Neural progenitor cell (in vitro differentiated cells): ENCODE measurements at places on chromosomes 1 and 21. TPM values are rescaled to one million over a fixed set of nuclear protein-coding genes. Genes with fewer than 3 reads are reported as not detected.

DNA sequence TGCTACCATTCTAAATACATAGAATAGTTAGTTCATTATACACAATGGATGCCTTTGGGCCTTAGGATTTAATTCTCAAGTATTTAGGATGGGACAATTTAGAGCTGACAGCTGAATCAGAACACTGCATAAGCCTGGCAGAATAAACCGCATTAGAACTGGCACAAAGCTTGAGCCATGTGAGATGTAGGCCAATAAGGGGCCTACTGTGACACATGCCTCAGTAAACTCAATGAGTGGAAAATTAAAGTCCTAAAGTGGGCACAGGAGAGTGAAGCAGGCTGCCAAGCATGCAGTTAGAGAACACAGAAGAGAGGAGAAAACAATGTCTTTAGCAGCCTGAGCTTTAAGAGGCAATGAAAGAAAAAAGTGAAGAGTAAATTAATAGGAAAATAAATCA lies 24.3 kb downstream of the SCYL3 start:
- no peak overlapping the region for H3K27ac ChIP-seq
- no peak overlapping the region for H3K4me3 ChIP-seq
- no peak for DNase-seq
- peaks cover 36% of the 10 kb centered on the region for H3K36me3 ChIP-seq
- no peaks in the 10 kb centered on the region for H3K4me1 ChIP-seq

GRCh38 chr1:55363268-55363667 lies 148.1 kb upstream of the USP24 start:
- no peaks in the 10 kb centered on the region for H3K4me1 ChIP-seq
- no peak overlapping the region for H3K27ac ChIP-seq
- H3K27me3 ChIP-seq = no peaks in the 10 kb centered on the region
- DNase-seq = no peak

DNA sequence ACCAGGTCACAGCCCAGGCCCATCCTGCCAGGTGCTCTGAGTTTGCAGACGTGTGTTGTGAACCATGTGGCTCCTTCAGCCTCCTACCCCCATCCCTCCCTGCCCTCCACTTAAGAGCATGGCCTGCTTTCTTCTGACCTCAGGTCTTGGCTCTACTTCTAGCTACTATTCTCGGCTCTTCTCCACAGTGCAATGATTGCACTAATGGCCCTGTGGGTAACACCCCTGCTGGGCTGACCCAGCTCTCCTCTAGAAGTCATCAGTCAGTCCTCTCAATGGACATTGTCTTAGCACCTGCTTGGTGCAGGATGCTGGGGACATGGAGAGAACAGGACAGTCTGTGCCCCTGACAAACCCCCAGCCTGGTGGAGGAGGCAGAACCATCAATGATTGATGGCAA lies 22.2 kb upstream of the IFFO2 start:
- H3K27ac ChIP-seq = no peak overlapping the region
- no peak overlapping the region for H3K4me3 ChIP-seq
- H3K36me3 ChIP-seq = no peaks in the 10 kb centered on the region
- no peaks in the 10 kb centered on the region for H3K27me3 ChIP-seq
- no peaks in the 10 kb centered on the region for H3K4me1 ChIP-seq

- H3K36me3 ChIP-seq = no peaks in the 10 kb centered on the region
- H3K4me3 ChIP-seq = no peak overlapping the region
- DNase-seq = no peak
Measured at GRCh38 chr1:26373281-26373680, 731 bp upstream of the ZNF683 start.

DNA sequence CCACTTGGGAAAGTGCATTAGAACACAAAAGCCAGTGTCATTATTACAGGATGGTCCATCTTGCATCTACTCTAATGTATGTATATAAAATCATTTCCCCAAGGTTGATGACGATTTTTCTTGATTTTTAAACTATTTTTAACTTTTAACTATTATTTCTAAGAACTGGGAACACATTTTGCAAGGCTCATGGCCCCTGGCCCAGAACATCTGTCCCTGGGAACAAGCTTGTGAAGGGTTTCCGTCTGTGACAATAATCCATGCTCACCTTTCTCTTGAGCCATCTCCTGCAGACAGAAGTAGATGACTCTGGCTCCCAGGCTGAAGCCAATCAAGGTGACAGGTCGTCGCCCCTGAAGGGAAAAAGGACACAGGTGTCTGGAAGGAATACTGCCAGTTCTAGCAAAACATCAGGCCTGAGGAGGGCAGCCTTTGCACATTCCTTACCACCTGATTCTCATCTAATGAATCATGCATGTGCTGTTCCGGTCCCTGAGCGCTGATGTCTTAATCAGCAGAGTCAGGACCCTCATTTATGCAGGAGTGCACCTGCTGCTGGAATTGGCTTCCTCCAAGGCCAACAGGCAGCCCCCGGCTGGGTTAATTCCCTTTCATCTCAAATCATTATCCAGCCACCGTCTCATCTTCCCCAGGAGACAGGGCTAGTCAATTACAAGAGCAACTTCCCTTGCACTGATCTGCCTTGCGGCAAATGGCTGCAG lies 62.5 kb downstream of the TMCO4 start:
- no peak overlapping the region for H3K27ac ChIP-seq
- no peak overlapping the region for H3K4me3 ChIP-seq
- H3K36me3 ChIP-seq = no peaks in the 10 kb centered on the region

DNA sequence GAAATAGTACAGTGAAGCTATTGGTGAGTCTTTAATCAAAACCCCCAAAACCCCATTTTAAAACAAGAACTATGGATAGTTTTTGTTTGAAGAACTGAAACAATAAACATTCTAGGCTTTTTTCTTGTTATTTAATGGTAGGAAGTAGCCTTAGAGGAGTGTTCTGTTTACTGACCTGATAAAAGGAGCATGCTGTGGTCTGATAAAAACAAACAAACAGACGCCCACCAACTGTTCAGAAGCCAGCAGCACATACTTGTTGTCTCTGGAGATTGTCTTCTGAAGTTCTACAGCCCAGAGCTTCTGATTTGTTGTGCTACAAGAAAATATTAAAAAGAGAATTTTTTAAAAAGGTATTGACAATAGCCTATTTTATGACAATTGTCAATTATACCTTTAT lies 54.1 kb upstream of the CFAP298 start:
- H3K27ac ChIP-seq = no peak overlapping the region
- no peaks in the 10 kb centered on the region for H3K4me1 ChIP-seq
- H3K36me3 ChIP-seq = no peaks in the 10 kb centered on the region
- DNase-seq = no peak

DNA sequence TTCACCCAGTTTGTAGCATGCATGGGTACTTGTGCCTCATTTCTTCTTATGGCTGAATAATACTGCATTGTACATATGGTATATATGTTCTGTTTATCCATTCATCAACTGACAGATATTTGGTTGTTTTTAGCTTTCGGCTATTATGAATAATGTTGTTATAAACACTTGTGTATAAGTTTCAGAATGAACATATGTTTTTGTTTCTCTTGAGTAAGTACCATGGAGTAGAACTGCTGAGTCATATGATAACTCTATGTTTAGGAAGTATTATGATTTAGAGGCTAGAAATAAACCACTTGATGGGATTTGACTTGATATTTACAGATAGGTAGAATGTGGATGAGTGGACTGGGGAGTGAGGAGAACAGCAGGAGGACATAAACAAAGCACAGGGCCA lies 48.6 kb downstream of the WNT2B start:
- no peaks in the 10 kb centered on the region for H3K27me3 ChIP-seq
- DNase-seq = no peak
- H3K36me3 ChIP-seq = no peaks in the 10 kb centered on the region
- peak overlapping the region; percentile 12 for H3K27ac ChIP-seq
- H3K4me1 ChIP-seq = peaks cover 26% of the 10 kb centered on the region

DNA sequence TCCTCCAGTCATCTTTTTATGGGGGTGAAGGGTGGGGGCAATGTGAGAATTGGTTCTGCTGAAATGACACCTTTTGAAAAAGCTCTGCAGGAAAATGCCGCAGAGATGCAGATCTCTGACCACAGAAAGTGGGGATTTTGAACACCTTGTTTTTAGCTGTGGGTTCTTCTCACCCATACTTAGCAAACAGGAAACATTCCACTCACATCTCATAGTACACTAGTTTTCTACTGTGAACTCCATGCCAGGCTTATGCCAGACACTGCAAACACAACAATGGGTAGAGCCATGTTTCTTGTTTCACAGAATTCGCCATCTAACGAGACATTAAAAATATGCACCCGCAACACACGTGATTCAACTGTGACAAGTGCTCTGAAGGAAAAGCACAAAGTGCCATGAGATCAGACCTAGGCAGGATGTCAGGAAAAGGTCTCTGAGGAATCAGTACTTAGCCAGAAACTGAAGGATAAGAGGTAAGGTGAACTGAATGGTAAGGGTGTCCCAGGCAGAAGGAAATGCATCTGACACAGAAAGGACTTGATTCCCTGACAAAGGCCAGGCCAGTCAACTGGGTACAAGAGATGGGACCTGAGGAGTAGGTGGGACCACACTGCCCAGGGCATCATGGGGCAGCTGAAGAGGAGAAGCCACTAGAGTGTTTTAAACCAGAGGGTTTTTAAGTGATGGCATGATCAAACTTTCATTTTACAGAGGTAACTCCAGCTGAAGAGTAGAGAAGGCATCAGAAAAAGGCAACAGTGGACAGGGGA lies 83.8 kb upstream of the JAK1 start:
- H3K27ac ChIP-seq = no peak overlapping the region
- H3K27me3 ChIP-seq = no peaks in the 10 kb centered on the region
- no peak overlapping the region for H3K4me3 ChIP-seq
- H3K36me3 ChIP-seq = no peaks in the 10 kb centered on the region

DNA sequence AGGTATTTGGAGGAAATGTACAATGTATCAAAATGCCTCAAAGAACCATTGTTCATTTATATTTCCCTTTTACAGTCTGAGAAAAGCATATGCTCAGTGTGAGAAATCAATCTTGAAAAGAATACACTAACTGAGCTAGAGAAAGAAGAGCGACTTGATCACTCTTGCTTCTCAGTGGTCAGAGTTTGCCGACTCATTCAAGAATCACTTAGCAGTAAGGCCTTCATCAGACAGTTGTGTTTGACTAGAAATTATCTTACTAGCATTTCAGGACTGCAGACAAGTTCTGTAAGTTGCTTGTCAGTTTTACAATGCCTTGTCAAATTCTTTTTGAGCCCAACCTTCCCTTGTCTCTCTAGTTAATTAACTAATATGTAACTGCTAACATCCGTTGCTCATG lies 12.9 kb downstream of the RGS18 start:
- H3K27me3 ChIP-seq = no peaks in the 10 kb centered on the region
- H3K4me1 ChIP-seq = no peaks in the 10 kb centered on the region
- H3K4me3 ChIP-seq = no peak overlapping the region
- H3K27ac ChIP-seq = no peak overlapping the region

DNA sequence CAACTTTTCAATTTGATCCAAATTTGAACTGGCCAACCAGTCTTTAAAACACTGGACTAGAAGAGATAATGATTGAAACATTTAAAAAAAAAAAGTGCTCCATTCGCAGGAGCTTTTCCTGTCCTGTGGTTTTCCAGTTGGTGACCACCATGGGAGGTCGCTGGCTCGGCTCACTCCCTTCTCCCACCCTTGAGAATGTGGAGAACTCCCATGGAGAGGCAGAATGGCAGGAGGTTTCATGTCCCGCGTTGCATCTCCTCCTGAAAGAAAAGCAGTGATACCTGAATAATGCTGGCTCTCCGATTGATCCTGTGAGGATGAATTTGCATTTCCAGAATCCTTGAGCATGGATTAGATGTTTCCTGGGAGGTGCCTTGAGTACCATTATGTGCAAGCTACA lies 16.5 kb upstream of the MPZL1 start:
- H3K4me3 ChIP-seq = no peak overlapping the region
- no peak overlapping the region for H3K27ac ChIP-seq
- H3K36me3 ChIP-seq = no peaks in the 10 kb centered on the region
- DNase-seq = peak; percentile 50

The ARMH1 gene
- 3.6 and 11.4 TPM in 2 replicates for total RNA-seq

The PCBP3 gene
- 4.6 and 6.7 TPM in 2 replicates for total RNA-seq

The ZNF496 gene
- total RNA-seq = 30.1 and 97.7 TPM in 2 replicates

The AQP10 gene
- total RNA-seq = not detected in 2 replicates

The GJC2 gene
- total RNA-seq = 0.25 TPM in 1 of 2 replicates, not detected in the other

The RNASEL gene
- total RNA-seq = 3.6 and 6.2 TPM in 2 replicates

The KRTAP8-1 gene
- not detected in 2 replicates for total RNA-seq

The TRIM67 gene
- not detected in 2 replicates for total RNA-seq
